Muscle of back (tissue), 13 donors: ENCODE measurements at places on chromosomes 6 and 20.
A peak's percentile ranks its signal among the peaks of the same experiment; 100 is the strongest.

GRCh38 chr20:23305098-23305497 lies 45.5 kb upstream of the NXT1 start:
- DNase-seq: no peak

DNA sequence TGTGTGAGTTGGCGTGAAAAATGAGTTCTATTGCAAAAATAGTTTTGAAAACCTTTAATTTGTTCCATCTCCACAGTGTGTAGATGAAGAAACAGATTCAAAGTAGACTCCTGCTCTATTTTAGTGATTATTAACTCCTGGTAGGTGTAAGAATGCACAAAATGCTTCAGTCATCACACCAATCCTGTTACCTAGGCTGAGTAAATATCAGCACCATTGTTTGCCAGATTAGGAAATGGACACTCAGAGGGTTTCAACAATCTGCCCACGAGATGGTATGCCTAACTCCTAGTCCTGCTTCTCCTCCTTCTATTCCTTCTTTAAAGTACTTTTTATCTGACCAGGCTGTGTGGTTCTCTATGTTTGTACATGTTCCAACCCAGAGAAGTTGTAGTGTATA lies 108.9 kb upstream of the AHI1 start:
- no peak for DNase-seq

GRCh38 chr6:123338394-123338793 lies 298.4 kb downstream of the TRDN start:
- no peak for DNase-seq

DNA sequence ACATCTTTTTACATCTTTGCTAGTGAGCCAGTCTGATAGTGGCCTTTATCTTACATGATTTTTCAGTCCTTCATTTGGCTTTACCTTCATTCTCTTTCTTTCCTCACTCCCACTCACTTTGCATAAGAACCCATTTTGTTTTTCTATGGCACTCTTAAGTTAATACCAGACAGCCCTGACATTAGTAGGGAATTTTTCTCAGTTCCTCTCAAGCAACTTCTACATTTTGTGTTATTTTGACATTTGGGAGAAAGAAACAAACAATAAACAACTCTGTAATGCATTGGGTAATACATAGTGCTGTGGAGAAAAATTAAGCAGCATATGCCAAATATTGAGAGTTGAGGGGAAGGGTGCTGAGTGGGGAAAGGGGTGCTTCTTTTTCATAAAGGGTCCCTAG lies 524.1 kb upstream of the JAG1 start:
- no peak for DNase-seq

GRCh38 chr20:12255461-12255970 lies 337.8 kb downstream of the BTBD3 start:
- no peak for DNase-seq

GRCh38 chr6:147831356-147831755 lies 322.9 kb downstream of the SAMD5 start:
- DNase-seq: no peak

- DNase-seq: no peak
Observed at GRCh38 chr6:7138921-7139358, 31.2 kb downstream of the RREB1 start.

GRCh38 chr6:142372348-142372747 lies 70.5 kb downstream of the ADGRG6 start:
- no peak for DNase-seq

GRCh38 chr6:43983632-43984031 lies 143.6 kb downstream of the MRPL14 start:
- no peak for DNase-seq

DNA sequence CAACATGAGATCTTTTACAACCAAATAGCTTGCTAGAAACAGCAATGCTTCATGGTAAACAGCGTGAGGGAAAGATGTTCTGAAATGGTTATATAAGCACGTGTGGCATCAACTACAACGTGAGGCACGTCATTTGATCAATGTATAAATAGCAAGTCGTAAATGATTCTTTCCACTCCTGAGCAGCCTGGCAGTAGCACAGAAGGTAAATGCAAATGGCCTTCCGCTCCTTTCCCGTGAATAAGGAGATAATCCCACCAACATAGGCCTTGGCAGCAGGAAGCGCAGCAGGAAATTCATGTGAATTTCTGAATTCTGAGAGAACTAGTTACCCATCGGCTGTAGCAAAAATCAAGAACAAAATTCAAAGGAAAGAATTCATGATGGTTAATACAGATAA lies 17.0 kb downstream of the RPS6KA2 start:
- no peak for DNase-seq

GRCh38 chr6:46407776-46408530 lies 83.3 kb downstream of the RCAN2 start:
- no peak for DNase-seq

DNA sequence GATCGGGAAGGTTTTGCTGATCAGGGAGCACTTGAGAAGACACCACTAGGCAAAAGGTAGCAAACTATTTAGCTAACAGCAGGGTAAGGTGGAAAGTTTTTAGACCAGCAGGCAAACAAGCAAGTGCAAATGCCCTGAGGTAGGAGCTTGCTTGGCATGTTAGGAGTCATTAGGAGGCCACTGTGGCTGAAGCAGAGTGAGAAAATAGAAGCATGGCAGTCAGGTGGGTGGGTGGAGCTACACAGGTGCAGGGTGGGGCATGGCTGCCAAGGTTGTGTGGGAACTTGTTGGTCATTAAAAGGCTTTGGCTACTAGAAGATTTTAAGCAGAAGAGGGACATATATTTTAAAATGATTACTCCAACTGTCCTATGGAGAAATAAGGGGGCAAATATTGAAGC lies 77.3 kb downstream of the EDN1 start:
- DNase-seq: no peak

- DNase-seq: no peak
Observed at GRCh38 chr6:126170978-126171382, 168.9 kb upstream of the CENPW start.

GRCh38 chr6:10382728-10383330 lies 32.0 kb downstream of the TFAP2A start:
- no peak for DNase-seq

- DNase-seq: peak; percentile 25
Observed at GRCh38 chr6:130934848-130935585, 107.8 kb downstream of the SMLR1 start.

DNA sequence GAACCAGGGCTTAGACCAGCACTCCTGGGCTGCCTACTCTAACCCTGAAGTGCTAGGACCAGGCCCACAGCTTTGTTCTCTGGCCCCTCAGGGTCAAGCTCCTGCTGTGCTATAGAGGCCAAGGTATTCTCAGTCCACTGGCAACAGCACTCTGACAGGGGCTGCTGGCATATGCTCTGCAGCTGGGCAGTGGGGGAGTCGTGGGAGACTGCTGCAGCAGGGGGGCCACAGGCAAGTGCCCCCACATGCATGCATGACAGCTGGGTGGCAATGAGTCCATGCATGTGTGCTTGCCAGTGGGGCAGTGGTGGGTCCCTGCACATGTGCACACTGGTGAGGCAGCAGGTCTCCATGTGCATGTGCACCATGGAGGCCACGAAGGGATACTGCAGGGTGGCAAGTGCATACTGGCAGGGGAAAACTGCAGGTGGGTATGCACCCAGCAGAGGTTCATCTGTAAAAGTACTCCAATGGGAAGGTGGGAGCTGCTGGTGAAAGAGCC lies 364.9 kb upstream of the IRAK1BP1 start:
- no peak for DNase-seq
